ENCODE measurements at places on chromosomes 5 and 9.

DNA sequence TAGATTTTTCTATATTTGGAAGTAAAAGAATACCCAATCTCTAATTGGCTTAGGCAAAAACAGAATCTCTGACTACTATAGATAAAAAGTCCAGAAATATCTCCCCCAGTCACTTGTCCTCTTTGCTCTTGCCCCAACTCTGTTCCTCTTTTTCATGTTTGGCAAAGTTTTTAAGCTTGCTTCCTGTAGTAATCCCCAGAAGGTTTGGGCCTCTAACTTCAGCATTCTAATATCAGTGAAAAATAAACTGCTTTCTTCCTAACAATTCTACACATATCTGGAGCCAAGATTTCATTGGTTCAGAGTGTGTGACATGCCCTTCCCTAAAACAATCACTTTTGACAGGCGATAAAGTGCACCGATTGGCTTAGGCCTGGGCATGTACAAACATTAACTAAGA is 1680.3 kb downstream of the MAT2B start:
- no peak for DNase-seq

- DNase-seq, result no peak
Observed at GRCh38 chr5:179113945-179114641, 53.9 kb downstream of the ZNF354C start.

- DNase-seq, result no peak
Observed at GRCh38 chr5:112862085-112862484, 998 bp downstream of the SRP19 start.

- no peak for DNase-seq
Observed at GRCh38 chr5:89948977-89949376, 460.6 kb downstream of the CETN3 start.

DNA sequence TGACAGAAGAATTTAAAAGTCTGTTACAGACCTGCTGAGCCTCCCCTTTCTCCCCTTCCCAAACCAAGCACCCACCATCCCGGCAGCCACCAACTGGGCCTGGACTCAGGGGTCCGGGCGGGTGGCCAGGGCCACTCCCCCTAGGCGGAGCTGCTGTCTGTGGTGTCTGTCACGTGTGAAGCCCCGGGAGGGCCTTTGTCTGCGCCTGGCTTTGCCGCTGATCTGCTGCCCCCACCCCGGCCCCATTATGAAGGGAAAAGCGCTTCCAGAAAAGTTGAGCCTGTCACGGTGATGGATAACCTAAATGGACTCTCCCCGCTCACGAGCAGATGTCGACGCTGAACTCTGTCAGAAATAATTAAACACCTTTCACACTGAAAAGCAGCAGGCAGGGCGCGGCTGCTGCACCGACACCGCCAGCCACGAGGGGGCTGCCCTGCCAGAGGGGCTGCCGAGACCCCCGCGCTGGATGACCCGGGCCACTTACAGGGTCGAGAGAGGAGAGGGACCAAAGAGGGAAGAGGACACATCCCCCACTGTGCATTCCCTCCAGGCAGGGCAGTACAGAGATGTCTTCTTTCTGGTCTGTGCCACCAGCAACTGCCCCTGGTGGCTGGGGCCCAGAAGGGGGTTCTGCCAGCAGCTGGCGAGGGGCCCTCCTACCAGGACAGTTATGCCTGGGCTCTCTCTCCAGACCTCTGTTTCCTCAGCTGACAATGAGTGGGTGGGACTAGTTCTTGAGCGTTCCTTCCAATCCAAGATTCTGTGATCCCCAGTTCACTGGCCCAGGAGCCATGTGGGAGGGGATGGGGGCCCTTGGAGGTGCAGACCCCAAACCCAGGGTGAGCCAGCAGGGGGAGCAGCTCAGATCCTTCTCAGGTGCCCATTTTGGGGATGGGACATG is 36.0 kb upstream of the BARHL1 start:
- DNase-seq, result no peak

GRCh38 chr9:20594608-20595007 is 27.7 kb downstream of the MLLT3 start:
- no peak for DNase-seq

- no peak for DNase-seq
Observed at GRCh38 chr5:9853309-9853708, 223.2 kb upstream of the TAS2R1 start.

DNA sequence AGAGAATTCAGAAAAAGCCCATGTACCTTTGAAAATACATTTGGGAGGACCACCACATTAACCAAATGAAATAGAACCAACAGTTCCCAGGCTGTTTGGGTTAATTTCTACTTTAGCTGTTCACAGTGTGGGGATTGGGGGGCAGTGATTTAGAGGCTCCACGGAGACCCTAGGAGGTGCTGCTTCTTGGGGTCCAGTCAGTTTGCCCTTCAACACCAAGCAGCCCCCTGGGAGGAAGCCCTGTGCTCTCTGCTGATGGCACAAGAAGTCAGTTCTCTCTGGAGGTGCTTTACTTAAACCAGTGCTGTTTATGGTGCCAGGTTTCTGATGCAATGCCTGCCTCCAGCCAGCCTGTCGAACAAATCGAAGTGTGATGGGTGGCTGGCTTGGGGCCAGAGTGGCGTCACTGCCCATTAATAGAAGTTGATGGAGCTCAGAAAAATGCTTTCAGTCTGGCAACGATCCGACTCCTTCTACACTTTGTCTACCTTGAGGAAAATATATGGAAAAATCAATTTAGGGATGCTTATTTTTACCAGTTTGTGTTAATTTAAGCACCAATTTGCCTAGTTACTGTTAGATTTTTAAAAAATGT is 134.0 kb downstream of the SNX18 start:
- DNase-seq, result peak; percentile 14

- no peak for DNase-seq
Observed at GRCh38 chr5:117242028-117242427, 667.4 kb upstream of the SEMA6A start.

- DNase-seq, result no peak
Observed at GRCh38 chr5:180311216-180311615, 19.3 kb upstream of the MAPK9 start.

DNA sequence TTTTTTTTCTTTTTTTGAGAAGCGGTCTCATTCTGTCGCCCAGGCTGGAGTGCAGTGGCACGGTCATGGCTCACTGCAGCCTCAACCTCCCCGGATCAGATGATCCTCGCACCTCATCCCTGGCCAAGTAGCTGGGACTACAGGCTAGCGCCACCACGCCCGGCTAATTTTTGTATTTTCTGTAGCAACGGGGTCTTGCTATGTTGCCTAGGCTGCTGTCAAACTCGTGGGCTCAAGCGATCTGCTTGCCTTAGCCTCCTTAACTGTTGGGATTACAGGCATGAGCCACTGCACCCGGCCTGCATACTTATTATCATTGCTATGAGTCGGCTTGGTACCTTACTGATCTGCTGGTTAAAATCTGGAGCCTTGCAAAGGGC is 790 bp upstream of the IARS1 start:
- DNase-seq, result no peak

DNA sequence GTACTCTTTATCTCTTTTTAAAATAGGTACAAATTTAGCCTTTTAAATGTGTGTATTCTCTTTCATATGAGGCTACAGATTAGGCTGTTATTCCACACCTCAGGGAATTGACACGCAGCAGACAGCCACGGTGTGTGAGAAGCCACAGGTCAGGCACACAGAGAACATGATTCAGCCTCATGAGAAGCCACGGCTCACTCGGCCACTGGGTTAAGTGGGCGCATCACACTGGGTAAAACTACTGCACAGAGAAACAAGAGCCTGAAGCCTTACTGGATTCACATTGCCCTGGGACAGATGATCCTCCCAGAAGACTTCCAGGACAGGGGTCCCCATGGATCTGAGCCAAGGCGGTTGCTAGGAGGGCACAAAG is 28.2 kb downstream of the LPCAT1 start:
- DNase-seq, result no peak

- DNase-seq, result no peak
Observed at GRCh38 chr5:54541823-54542783, 24.5 kb downstream of the SNX18 start.

DNA sequence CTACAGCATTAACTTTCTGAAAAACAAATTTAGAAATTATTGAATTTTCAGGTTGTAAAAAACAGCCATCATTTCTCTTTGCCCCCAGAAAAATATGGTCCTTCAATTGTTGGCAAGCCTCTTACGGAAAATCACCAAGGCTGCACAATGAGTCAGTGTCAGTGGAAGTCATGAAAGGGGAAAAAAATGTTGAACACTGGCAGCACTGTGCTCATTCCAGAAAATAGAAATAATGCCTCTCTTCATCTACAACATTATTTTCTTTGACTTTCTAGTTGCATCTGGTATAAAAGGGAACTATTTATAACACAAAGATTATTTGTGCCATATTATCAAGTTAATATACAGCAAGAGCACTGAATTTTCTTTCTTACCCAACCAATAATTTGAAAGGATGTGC is 26.7 kb upstream of the STK32A start:
- DNase-seq, result no peak

DNA sequence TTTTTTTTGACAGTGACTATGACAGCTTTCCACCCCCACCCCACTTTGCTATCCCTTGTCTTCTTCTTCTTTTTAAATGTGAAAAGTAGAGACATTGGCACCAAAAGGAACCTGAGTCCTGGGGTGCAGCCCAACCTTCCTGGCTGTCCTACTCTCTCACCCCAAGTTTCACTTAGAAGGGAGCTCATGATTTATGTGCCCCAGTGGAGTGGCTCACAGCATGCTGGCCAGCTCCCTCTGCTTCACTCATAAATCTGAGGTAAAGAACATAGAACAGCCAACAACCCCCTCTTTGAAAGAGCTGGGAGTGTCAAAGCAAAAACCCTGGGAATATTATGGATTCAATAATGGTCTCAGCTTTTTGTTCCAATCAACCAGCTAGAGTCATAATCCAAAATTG is 196.3 kb upstream of the DAPK1 start:
- no peak for DNase-seq

- DNase-seq, result no peak
Observed at GRCh38 chr5:56845277-56845676, 29.9 kb downstream of the MAP3K1 start.

- DNase-seq, result no peak
Observed at GRCh38 chr5:78041805-78042204, 252.7 kb downstream of the AP3B1 start.

DNA sequence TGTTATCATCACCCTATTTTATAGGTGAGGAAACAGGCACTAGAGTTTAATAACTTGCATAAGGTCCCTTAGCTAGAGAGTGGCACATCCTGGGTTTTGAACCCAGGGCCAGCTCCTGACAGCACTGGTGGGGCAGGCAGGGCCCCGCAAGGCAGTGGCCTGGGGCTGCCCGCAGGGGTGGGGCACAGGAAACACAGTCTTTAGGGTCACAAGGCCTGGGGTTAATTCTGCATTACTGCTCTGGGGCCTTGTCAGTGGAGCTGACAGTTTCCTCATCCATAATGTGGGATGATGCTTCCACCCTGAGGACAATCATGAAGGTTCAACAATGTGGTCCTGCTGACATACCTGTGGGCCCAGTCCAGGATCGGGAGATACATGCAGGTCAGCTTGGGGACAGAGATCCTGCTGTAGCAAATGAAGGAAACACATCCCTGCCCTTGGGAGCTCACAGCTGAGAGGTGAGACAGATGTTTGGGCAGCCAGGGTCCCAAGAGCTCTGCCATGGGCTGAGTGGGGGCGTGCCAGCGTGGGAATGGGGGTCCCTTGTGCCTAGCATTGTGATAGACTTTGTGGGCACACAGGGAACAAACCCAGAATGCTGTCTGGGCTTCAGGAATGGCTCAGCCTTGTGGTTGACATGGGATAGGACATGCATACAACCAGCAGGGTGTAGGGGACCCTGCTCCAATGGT is 14.7 kb downstream of the FGF18 start:
- DNase-seq, result no peak

DNA sequence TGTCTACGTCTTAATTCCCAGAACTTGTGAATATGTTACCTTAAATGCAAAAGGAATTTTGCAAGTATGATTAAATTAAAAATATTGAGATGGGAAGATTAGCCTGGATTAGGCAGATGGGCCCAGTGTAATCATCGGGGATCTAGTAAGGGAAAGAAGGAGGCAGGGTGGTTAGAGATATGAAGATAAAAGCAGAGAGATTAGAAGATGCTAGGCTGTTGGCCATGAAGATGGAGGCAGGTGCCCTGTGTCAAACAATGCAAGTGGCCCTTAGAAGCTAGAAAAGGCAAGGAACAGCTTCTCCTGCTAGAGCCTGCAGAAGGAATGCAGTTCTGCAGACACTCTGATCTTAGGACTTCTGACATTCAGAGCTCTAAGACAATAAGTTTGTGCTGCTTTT is 28.8 kb upstream of the ISOC1 start:
- no peak for DNase-seq

DNA sequence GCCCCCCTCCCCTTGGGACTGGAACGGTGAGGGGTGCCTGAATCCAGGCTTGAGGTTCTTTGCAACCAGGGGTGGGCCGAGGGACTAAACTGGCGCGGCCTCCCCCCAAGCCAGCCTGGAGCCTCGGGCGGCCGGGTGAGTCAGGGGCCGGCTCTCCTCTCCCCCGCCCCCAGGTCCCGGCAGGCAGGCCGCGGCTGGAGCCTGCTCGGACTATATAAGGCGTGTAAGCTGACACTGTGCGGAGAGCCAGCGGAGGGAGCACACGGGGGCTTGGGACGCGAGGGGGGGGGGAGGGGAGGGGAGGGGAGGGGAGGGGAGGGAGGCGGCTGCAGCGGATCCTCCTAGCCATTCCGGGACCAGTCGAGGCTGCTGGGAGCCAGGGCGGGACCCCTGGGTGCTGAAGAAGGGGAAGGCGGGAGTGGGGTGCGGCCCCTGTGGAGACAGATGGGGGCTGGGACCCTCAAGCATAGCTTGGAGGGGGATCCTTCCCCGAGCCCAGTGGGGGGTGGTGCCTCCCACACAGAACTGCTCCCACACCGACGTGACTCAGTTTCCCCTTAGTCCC is 595 bp downstream of the PDLIM7 start:
- peak; percentile 11 for DNase-seq

DNA sequence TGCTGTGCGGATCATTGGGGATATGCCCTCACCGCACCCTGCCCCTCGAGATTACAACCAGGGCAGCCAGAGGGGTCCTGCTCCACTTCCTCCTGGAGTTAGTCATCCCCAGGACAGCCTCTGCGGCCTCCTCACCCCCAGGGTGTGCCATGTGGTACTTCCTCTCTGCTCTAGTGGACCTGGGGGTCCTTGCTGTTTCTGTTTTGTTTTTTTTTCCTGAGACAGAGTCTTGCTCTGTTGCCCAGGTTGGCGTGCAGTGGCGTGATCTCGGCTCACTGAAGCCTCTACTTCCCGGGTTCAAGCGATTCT is 5.2 kb upstream of the FCN1 start:
- no peak for DNase-seq

DNA sequence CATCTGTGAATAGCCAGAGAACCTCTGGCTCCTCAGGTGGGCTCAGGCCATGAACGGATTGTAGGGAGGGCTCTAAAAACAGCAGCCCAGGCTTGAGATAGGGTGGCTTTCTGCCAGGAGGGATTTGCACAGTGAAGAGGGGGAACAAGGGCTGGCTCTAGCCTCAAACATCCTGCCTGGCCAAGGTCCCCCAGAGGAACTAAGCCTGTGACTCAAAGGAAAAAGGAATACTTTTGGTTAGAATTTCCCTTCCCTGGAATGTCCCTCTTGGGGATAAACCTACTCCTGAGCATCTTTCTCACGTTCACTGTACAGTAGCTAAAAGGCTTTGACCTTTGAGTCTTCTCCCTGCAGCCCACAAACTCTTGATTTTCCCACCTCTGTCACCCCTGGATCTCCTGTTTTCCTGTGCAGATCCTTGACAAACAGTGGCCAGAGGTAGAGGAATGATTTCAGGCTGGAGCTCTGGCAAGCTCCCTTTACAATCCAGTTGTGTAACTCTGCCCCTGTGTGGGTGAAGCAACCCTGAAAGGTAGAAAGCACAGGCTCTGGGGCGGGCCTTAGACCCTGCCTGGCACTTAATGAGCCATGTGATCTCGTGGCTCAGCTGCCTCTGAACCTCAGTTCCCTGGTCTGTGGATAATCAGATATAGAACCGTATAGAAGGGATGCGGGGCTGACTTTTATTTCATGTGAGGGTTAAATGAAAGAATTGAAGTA is 17.4 kb downstream of the SEC61B start:
- no peak for DNase-seq

Measured in NCI-H1048 (cell line).